Hypothalamus (tissue), 51 donors: ENCODE measurements at places on chromosomes 13 and 19.

- DNase-seq = no peak
These were observed 334.3 kb downstream of the DLEU7 start for GRCh38 chr13:50509167-50509566.

GRCh38 chr19:15437355-15438123 lies 12.2 kb downstream of the WIZ start:
- no peak for DNase-seq

DNA sequence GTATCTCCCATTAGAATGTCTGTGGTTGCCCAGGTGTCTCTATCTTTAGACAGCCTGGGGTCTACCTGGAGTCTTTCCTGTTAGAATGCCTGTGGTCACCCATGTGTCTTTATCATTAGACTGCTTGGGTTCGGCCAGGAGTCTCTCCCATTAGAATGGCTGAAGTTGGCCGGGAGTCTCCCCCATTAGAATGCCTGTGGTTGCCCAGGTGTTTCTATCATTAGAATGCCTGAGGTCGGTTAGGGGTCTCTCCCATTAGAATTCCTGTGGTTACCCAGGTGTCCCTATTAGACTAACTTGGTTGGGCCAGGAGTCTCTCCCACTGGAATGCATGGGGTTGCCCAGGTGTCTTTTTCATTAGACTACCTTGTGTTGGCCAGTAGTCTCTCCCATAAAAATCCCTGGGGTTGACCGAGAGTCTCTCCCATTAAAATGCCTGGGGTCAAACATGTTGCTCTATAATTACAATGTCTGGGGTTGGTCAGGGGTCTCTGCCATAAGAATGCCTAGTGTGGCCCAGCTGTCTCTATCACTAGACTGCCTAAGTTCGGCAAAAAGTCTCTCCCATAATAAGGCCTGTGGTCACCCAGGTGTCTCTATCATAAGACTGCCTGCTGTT lies 1448.7 kb downstream of the UQCRFS1 start:
- no peak for DNase-seq

DNA sequence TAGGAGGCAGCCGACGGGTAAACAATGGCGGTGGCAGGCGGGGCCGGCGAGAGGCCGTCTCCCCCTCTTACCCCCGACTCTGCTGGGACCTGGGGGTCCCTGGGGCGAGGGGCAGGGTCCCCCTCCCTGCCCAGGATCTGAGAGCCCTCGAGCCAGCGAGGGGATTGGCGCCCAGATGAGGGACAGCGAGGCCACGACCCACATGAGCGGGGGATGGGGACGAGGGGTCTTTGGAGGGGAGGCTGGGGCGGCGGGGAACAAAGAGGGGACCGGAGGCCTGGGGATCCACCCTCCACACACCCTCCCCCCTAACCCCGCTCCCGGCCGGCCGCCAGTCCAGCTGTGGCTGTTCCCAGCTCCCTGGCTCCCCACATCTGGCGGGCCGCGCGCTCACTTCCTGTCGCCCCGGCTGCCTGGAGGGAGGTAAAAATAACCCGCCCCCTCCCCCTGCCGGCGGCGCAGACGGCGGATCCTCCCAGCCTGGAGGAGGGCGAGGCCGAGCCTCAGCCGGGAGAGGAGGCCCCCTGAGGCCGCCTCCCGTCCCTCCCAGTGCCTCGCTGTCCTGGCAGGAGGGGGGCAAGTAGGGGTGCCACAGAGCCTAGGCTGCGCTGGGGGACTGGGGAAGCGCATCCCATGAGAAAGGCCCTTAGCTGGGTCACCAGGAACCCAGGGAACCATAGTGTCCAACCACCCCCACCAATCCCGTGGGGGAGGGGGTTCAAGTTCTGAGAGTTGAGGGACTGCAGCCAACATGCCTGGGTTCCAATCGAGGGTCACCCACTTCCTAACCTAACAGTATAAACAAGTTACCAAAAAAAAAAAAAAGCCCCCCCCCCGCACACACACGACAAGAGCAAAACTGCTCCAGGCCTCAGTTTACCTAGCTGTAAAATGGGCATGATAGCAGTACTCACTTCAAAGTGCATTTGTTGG lies 29.3 kb upstream of the NANOS3 start:
- DNase-seq = peak; percentile 75

GRCh38 chr13:104357672-104358354 lies 1291.6 kb upstream of the SLC10A2 start:
- DNase-seq = no peak

DNA sequence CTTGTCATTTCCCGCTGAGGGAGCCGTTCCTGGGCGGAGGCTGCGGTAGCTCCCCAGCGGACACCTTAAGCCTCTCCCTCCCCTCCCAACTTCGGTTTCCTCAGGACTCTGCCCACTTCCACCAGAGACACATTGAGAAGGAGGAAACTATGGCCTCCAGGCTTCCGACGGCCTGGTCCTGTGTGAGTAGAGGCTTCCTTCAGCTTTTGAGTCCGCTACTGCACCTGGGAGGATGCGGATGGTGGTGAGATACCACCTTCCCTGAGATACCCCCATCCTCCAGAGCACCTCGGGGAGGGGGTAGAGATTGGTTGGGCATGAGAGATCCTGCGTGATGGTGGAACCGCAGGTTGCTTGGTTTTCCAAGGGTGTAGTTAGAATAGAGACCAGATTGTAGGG lies 955 bp downstream of the ZNF274 start:
- no peak for DNase-seq

DNA sequence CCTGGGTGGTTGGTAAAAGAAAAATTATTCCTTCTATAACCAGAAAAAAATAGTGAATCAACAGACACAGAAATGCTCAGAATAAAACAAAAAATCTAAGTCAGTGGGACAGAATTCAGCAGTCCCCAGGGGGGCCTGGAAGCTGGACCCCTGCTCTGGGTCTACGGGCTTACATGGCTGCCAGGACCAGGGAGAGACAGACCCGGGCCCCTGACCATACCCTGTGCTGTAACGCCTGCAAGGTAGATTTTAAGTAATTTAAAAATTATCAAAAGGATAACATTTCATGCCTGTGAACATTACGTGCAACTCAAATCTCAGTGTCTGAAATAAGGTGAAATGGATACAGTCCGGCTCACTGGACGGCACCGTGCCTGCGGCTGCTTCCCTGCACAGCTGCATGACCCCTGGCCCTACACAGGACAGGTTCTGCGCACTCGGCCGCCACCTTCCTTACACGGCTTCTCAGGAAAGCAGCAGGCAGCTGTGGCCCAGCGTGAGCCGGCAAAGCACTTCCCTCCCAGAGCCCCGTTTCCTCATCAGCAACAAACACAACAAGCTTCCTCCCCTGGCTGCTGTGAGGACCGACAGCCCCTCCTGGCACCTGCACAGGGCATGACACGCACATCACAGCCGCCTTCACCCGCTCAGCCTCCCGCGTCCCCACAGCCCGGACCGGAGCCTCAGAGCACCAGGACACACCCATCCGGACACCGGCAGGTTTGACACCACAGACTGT lies 22.2 kb downstream of the RASA3 start:
- DNase-seq = no peak

GRCh38 chr19:3505598-3506383 lies at the start of gene FZR1:
TSS of gene FZR1 (plus strand) at chr19:3506311. CDS start at chr19:3522990, 16,679 bp downstream.
- DNase-seq = peak; percentile 97

GRCh38 chr19:403221-404027 lies 5.5 kb downstream of the C2CD4C start:
- no peak for DNase-seq

- DNase-seq = no peak
These were observed 22.8 kb downstream of the ERICH6B start for GRCh38 chr13:45592758-45593157.

- DNase-seq = no peak
These were observed 18.5 kb downstream of the ZNF101 start for GRCh38 chr19:19687090-19687489.

- DNase-seq = no peak
These were observed 198.1 kb upstream of the CSNK1A1L start for GRCh38 chr13:37303606-37304005.

GRCh38 chr13:98766697-98767096 lies 14.2 kb upstream of the SLC15A1 start:
- no peak for DNase-seq

DNA sequence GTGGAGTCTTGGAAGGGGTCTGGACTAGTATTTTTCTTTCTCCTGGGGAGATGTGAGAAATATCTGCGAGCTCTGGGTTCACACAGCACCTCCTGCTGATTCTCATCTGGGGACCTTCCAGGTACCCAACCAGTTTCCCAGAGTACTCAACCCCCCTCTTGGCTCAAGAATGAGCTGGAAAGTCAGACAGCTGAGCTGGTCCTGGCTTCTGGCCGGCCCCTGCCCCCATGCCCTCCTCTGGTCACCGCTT lies 2.2 kb upstream of the PDE4A start:
- DNase-seq = no peak

DNA sequence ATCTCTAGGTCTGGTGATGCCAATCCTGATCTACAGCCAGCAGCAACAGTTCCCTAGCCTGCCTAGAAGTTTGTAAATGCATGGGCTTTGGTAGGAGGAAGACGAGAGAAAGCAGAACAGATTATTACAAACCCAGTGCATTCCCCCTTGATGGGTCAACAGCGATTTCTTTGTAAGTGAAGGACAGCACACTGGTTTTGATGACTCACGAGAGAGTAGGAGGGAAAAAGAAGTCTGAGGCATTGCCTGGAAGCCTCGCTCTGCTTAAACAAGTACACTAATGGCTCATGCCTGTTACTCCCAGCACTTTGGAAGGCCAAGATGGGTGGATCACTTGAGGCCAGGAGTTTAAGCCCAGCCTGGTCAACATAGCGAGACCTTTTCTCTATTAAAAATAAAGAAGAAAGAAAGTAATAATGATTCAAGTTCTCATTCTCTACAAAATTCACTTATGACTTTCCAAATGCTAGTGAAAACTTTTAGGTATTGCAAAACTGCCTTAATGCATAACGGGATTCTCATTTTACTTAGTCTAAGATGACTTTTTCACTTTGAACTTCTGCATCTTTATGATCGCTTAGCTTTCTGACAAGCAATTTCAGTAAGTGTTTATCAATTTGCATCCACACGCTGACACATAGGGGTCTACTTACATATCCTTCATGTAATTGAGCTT lies 47.7 kb upstream of the USPL1 start:
- DNase-seq = peak; percentile 7

GRCh38 chr13:98570929-98571372 lies 6.0 kb downstream of the STK24 start:
- no peak for DNase-seq

DNA sequence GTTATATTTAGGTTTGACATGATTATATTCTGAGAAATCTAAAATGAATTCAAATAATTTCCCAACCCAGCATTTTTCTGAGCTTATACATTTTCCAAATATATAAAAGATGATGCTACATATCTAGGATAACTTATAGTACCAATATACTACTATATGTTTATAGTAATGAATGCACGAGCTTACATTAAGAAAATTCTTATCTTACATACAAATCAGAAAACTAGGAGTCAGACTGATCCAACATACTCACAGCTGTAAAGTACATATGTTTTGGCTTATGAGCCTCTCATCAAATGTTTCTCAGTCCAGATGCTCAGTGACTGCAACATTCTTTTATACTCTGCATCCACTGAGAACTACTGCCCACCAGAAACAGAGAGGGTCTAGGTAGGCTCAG lies 491.3 kb upstream of the KLF12 start:
- no peak for DNase-seq

DNA sequence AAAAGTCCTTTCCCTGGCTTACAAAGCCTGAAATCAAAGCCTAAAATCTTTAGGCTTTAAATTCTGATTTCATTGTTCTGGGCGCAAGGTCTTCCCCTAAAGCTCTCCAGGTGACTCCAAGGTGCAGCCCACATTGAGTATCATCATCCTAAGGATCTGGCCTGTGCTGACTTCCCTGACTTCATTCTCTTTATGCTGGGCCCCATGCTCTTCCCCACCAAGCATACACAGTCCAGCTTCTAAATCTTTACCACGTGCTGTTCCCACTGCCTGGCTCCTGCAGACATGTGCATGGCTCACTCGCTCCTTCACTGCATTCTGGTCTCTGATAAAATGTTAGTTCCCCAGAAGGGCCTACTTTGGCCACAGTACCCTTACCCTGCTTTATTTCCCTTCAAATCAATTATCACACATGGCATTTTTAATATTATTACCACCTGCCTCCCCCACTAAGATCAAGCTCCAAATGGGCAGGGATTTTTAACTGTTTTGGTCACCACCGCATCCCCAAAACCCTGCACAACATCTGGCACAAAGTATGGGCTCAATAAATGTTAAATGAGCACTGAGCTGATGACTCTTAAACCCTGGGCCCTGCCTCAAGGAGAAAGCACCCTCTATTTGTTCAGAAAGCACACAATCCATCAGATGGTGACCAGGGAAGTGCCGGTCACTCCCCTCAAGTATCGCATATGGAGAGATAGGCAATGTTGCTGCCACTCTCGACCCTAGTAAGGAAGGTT lies 3.3 kb downstream of the FBL start:
- DNase-seq = no peak

DNA sequence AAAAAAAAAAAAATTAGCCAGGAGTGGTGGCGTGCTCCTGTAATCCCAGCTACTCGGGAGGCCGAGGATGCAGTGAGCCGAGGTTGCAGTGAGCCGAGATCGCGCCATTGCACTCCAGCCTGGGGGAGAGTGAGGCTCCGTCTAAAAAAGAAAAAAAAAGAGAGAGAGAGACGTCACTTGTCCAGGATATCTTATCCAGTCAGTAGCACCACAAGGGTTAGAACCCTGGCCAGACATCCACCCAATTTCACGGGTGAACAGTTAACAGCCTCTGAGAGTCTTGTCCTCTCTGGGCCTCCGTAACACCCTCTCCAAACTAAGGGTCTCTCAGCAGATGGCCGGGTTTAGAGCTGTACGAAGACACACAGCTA lies 917 bp upstream of the CLPTM1 start:
- DNase-seq = no peak

DNA sequence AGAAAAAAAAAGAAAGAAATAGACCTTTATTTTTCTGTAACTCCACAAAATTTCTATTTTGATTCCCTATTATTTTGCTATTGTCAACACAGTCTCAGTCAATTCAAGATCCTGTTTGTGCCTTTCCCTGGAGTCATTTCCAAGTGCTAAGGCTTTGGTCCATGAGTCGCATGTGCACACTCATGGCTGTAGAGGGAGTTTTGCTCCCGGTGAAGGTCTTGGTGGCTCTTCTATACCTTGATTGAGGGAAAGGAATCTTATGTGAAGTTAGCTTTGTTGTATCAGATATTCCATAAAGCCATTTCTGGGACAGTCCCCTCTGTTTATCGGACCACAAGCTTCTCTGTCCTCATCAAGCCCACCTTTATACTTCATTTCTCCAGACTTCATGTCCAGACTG lies 58.7 kb upstream of the ALOX5AP start:
- no peak for DNase-seq

DNA sequence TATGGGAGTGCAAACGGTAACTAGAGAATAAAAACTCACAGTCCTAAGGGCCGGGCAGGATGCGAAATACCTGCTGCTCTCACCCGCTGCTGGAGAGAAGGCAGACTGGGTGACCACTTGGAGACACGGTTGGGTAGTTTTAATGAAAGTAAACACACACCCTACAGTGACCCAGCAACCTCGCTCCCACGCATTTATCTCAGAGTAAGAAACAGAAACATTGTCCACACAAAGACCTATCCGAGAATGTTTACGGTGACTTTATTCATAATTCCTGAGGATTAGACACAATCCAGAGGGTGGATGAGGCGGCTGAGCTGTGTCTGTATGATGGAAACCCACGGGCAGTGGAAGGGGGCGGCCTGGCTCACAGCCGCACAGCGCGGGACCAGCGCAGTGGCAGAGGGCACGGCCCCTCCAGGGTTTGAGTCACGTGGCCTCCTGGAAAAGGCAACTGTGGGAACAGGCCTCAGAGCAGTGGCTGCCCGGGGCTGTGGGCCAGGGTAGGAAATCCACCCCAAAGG lies 73.5 kb upstream of the C13orf46 start:
- DNase-seq = no peak
